ENCODE measurements at places on chromosomes 1 and 21.

DNA sequence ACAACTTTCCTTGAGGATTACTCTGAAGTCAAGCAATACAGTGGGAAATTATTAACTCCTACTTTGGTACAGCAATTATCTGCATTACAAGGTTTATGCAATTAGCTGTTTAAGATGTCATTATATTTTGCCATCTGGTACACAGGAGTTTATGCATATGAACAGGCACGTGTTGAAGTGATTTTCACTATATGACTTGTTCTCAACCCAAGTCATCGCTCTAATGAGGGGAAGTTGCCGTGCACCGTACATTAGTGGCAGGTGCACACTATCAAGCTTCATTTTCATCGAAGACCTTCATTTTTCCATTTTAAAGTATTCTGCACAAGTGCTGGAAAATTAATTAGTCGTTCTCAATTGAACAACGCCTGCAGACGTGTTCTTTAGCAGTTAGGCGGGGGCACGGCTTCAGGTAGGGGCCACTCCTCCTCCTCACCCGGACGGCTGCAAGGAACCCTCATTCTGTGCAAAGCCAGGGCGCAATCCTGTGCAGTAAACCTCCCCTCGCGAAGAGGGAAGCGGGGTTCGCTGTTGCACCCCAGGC is 39.8 kb upstream of the NFIA start:
- no peak for DNase-seq

DNA sequence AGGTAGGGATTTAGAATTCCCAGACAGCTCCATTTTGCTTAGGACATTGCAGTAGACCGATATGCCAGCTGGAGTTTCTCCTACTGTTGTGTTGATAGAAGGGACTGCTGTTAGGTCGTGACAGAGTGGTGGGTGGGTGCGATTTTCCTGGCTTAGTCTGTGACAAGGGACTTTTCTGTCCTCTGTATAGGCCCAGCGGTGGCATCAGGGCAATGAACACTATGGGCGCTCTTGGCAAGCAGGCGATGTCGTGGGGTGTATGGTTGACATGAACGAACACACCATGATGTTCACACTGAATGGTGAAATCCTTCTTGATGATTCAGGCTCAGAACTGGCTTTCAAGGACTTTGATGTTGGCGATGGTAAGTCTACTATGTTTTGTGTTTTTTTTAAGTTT is 321.8 kb downstream of the ZP4 start:
- DNase-seq = no peak

DNA sequence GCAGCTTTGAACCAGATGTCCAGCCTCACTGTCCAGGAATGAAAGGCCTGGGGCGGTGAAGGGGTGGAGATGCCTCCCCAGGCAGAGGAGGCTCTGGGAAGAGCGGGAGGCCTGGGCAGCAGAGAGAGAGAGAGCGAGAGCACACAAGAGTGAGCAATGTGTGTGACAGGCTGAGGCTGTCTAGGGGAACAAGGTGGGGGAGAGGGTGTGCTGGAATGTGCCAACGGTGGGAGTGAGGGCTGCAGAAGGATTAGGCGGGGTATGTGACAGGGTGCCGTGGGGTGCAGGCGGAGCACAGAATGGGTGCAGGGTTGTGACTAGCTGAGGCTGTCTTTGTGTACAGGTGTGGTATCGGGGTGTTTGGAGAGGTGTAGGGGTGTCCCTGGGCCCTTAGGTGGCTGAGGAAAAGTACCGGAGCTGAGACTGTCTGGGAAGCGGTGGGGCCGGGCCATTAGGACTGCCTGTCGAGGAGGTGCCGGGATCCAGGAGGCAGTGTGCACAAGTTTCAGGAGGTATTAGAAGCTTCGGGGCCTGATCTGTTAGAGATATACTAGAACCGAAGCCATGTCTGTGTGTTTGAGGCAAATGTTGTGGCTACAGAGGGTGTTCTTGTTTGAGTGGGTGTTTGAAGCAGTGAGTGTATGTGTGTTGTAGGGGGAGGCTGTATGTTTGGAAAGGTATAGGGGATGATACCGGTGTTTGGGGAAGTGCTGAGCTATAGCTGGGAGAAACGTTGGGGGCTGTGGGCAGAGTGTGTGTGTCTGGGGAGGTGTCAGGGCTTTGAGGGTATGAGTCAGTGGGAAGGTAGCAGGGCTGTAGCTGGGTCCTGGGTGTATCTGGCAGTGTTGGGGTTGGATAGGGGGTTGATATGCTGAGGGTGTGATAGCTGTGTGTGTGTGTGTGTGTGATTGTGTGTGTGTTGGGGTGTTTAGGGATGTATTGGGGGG is 9.1 kb downstream of the AHDC1 start:
- no peak for DNase-seq

DNA sequence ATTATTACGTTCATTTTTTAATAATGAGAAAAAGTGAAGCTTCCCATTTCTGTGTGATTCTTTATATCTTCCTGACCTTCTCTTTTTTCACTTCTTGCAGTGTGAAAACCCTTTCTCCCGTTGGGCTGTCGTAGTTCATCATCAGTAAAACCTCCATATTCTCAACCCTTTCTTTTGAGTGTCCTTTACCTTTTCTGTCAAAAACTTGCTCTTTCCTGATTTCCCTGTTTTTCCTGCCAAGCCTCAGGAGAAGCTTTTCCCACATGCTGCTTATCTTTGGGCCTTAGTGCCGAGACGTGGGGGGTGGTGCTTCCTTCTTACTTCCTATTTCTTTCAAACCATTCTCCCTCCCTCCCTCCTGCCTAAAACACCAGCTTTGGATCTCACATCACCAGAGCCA is 46.1 kb downstream of the UCK2 start:
- no peak for DNase-seq

GRCh38 chr1:21220815-21221214 is 44.1 kb upstream of the EIF4G3 start:
- DNase-seq = no peak

- no peak for DNase-seq
Observed at GRCh38 chr1:88982055-88982454, 10.4 kb downstream of the KYAT3 start.

DNA sequence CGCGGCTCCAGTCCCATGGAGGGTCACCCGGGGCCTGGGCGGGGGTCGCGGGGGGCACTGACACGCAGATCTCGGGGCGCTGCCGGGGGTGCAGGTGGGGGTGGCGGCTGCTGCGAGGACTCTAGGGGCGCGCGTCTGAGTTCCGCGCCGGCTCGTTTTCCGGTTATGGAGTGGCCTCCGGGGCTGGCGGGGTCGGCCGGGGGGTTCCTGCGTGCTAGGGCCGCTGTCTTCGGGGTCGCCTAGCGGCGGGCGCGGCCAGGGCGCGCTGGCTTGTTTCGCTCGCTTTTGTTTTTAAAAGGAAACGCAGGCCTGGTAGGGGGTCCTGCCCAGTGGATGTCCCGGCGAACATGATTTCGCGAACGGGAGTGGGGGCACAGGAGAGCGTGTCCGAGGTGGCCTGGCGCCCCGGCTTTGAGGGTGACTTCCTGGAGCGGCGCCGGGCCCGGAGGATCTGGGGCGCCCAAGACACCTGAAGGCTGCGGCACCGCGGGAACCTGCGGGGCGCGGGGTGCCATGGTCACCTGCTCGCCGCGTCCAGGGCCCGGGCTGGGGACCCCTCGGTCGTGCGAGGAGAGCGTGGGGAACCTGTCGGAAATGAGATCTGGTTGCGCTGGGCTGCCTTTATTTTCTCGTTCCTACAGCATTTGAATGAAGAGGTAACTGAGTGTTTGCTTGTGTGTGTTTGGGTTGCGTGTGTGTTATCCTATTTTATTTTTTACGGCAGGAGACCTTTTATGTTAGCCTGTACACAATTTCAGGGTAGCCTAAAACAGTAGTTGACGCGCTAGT is 618 bp downstream of the ETS2 start:
- no peak for DNase-seq

- DNase-seq = no peak
Observed at GRCh38 chr1:233138788-233139585, 156.5 kb downstream of the PCNX2 start.

GRCh38 chr21:27086630-27087029 is 119.7 kb upstream of the ADAMTS5 start:
- DNase-seq = no peak

- DNase-seq = no peak
Observed at GRCh38 chr21:32322103-32322502, 23.4 kb downstream of the MRAP start.

- DNase-seq = no peak
Observed at GRCh38 chr1:30407865-30408580, 315.4 kb downstream of the MATN1 start.

GRCh38 chr1:153929426-153929825 is 6.7 kb upstream of the GATAD2B start:
- no peak for DNase-seq

- no peak for DNase-seq
Observed at GRCh38 chr1:172515927-172516326, 17.0 kb upstream of the SUCO start.

- DNase-seq = no peak
Observed at GRCh38 chr1:42139444-42139843, 13.8 kb upstream of the GUCA2B start.
